Fibroblast of villous mesenchyme (primary cell): ENCODE measurements at places on chromosomes 6 and 20. TPM values are rescaled to one million over a fixed set of nuclear protein-coding genes. Genes with fewer than 3 reads are reported as not detected.

The SOX18 gene
- total RNA-seq = under 0.01 TPM in 1 of 2 replicates, not detected in the other

The OR10C1 gene
- not detected in 2 replicates for total RNA-seq

The RAET1G gene
- 1.3 TPM in 2 replicates for total RNA-seq

The ZSCAN16 gene
- total RNA-seq = 2.2 and 3.2 TPM in 2 replicates

The BPIFB2 gene
- not detected in 2 replicates for total RNA-seq

The ALDH8A1 gene
- 0.32 TPM in 1 of 2 replicates, not detected in the other for total RNA-seq

The PARD6B gene
- total RNA-seq = 1.6 and 6.5 TPM in 2 replicates

The RNGTT gene
- total RNA-seq = 22.9 and 38.0 TPM in 2 replicates

The GTSF1L gene
- not detected in 2 replicates for total RNA-seq

The BEND3 gene
- 3.5 and 4.2 TPM in 2 replicates for total RNA-seq

The CEBPB gene
- 70.4 and 71.5 TPM in 2 replicates for total RNA-seq

The MANEA gene
- total RNA-seq = 8.7 and 19.9 TPM in 2 replicates

The TFAP2B gene
- not detected in 2 replicates for total RNA-seq

The PNPLA1 gene
- total RNA-seq = not detected in 2 replicates

The LPA gene
- total RNA-seq = not detected in 2 replicates

The PKIG gene
- 160 and 220 TPM in 2 replicates for total RNA-seq

The SNAP91 gene
- total RNA-seq = under 0.01 TPM in 1 of 2 replicates, not detected in the other

The MYLK2 gene
- under 0.01 and 0.32 TPM in 2 replicates for total RNA-seq

The SLC17A3 gene
- not detected in 2 replicates for total RNA-seq

The TENT5A gene
- 21.6 and 22.9 TPM in 2 replicates for total RNA-seq

The LINC00237 gene
- total RNA-seq = not detected in 2 replicates

The DUSP15 gene
- 0.32 TPM in 1 of 2 replicates, not detected in the other for total RNA-seq

The WFDC12 gene
- total RNA-seq = not detected in 2 replicates

The C20orf144 gene
- total RNA-seq = under 0.01 and 0.32 TPM in 2 replicates

The STMND1 gene
- total RNA-seq = under 0.01 TPM in 1 of 2 replicates, not detected in the other

The IL17A gene
- not detected in 2 replicates for total RNA-seq

The SLC22A2 gene
- total RNA-seq = under 0.01 TPM in 2 replicates

The DPPA5 gene
- not detected in 2 replicates for total RNA-seq

The GCNT2 gene
- total RNA-seq = under 0.01 TPM in 2 replicates

The CRISP3 gene
- total RNA-seq = not detected in 2 replicates

The ADGRG6 gene
- 33.2 and 153 TPM in 2 replicates for total RNA-seq

The ZNF391 gene
- total RNA-seq = 0.32 and 0.43 TPM in 2 replicates

The INSM1 gene
- total RNA-seq = under 0.01 TPM in 1 of 2 replicates, not detected in the other

The POU5F1 gene
- not detected in 2 replicates for total RNA-seq

The TPD52L1 gene
- total RNA-seq = 9.7 and 9.9 TPM in 2 replicates

The ECI2 gene
- total RNA-seq = 84.4 and 85.1 TPM in 2 replicates

The GINS1 gene
- 7.4 and 13.8 TPM in 2 replicates for total RNA-seq

The MUC22 gene
- not detected in 2 replicates for total RNA-seq

The CCN5 gene
- 0.32 and 1.7 TPM in 2 replicates for total RNA-seq

The ENPP5 gene
- 0.32 and 0.43 TPM in 2 replicates for total RNA-seq

The GMPR gene
- total RNA-seq = 4.7 and 7.1 TPM in 2 replicates

The OLIG3 gene
- total RNA-seq = not detected in 2 replicates

The CGAS gene
- 6.9 and 8.7 TPM in 2 replicates for total RNA-seq

The PDE7B gene
- total RNA-seq = 1.7 and 3.9 TPM in 2 replicates

The JPH2 gene
- 37.4 and 50.5 TPM in 2 replicates for total RNA-seq

The GLO1 gene
- 110 and 154 TPM in 2 replicates for total RNA-seq

The WFDC6 gene
- total RNA-seq = not detected in 2 replicates

The DZANK1 gene
- total RNA-seq = 0.64 and 1.3 TPM in 2 replicates

The GPSM3 gene
- 2.6 and 4.8 TPM in 2 replicates for total RNA-seq

The POM121L2 gene
- not detected in 2 replicates for total RNA-seq

The CHMP4B gene
- 28.3 and 32.0 TPM in 2 replicates for total RNA-seq

The FOXO3 gene
- 41.9 and 43.2 TPM in 2 replicates for total RNA-seq

The PKIB gene
- 12.2 and 13.8 TPM in 2 replicates for total RNA-seq

The CDS2 gene
- total RNA-seq = 20.9 and 32.4 TPM in 2 replicates
